ENCODE measurements at places on chromosomes 12 and 14. TPM values are rescaled to one million over a fixed set of nuclear protein-coding genes. Genes with fewer than 3 reads are reported as not detected.
A peak's percentile ranks its signal among the peaks of the same experiment; 100 is the strongest.

DNA sequence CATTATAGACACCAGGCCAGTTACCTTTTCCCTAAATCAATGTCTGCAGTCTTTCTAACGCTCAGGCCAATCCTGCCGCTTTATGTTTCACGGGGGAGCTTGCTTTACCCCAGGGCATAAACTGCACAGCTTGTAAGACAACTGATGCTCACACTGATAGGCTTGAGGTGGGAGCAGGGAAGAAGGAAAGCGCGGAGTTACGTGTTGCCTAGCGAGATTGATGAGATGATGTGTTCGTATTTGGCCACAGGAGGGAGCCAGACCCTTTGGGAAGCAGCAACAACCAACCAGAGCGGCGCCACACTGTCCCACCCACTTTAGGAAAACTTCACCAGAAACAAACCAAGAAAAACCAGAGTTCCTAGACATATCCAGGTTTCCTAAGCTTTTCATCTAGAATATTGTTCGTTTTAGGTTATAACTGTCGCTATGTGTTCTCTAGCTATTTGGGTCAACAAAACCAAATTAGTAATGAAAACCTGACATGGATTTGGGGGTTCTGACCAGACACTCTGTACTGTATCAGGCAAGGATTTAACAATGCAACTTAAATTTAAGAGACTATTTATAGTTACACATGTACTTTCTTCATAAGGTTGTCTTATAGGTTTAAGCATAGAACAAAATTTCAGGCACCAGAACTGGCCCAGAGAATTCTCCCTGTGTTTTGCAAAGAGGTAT lies 2.4 kb downstream of the IL26 start:
- peak; percentile 93 for DNase-seq

- no peak for DNase-seq
These were observed 9.4 kb downstream of the KLRB1 start for GRCh38 chr12:9598363-9598762.

DNA sequence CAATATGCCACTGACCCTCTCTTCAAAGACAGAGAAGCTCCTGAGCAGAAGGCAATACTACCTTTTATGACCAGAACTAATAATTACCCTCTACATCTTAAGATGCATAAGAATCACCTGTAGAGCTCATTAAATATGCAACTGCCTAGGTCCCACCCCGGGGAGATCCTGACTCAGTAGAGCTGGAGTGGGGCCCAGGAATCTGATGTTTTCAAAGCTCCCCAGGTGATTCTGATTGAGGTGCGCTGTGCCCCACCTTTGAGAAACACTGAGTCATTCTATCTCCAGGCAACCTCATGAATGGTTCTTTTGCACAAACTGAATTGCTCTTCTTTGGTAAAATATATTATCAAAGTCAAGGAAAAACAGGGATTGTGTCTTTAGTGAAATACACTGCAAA lies 149.3 kb upstream of the BMP4 start:
- DNase-seq: no peak

- DNase-seq: no peak
These were observed 615.1 kb downstream of the TMEM121 start for GRCh38 chr14:106141242-106142220.

DNA sequence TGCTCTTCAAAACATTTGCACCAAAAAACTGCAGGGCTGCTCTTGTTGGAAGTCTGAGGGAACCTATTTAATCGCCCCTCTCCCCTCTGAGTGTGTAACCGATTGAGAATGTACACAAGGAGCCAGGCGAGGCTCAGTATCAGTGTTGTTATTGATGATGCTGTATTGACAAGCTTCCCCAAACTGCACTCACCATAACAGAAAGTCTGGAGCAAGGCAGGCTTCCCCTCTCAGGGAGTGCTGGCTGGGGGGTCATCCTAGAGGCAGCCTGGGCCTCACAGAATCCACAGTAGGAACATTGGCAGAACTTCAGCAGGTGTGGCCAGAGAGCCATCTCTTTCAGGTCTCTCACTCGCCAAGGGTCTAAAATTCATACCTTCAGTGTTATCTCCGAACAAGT lies 58.1 kb upstream of the TUNAR start:
- no peak for DNase-seq

DNA sequence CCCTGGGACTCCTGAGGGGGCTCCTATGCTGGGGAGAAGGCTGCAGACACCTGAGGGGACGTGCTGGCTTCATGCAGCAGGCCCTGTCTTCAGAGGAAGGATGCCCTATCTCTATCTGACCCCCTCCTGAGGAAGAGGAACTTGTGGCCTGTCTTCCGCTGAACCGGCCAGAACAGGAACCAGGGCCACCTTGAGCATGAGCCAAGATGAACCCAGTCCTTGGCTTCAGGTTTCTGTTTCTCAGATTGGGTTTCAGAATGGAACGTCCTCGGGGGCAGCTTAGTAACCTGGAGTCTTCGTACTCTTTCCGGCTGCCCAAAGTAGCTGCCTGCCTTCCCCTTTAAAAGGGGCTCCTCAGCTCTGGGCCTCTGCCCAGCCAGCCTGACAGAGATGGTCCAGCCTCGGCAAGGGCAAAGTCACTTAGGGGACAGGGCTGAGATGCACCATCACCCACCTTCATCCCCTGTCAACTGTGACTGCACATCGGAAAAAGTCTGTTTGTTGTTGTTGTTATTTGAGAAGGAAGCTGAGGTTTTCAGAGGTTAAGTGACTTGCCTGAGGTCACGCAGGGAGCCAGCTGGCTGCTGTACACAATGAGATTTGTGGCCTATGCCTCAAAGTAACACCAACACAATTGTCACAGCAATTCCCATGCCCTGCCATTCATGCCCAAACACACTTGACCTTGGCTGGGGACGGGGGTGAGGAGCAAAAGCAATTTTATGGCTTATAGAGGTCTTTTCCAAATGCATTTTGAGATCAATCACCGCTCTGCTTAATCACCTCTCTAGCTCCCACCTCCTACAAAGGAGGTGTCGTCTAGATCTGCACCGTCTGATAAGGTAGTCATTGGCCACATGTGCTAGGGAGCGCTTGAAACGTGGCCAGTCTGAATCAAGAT lies 13.4 kb downstream of the ASB2 start:
- no peak for DNase-seq

The C12orf56 gene
- not detected for total RNA-seq
